ENCODE measurements at places on chromosomes 2 and 18. TPM values are rescaled to one million over a fixed set of nuclear protein-coding genes. Genes with fewer than 3 reads are reported as not detected.

DNA sequence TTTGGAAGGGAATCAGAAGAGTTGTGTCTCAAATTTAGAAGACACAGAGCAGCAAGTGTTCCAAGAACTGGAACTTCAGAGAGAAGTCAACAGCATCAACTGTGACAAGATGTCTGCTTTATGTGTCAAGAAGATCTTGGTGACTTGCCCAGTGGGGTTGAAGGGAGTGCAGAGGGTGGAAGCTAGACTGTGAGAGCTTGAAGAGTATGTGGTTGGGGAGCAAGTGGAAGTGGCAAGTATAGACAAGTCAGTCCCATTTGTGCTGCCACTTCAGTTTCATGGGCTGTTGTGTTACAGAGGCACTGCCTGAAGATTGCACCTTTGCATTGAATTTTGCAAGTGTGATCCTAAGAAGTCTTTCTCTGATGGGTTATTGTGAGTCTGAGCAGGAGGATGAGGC, 68.7 kb upstream of the MC2R start:
- DNase-seq: no peak

- no peak for DNase-seq
These were observed 23.5 kb upstream of the KLF11 start for GRCh38 chr2:10019602-10020400.

DNA sequence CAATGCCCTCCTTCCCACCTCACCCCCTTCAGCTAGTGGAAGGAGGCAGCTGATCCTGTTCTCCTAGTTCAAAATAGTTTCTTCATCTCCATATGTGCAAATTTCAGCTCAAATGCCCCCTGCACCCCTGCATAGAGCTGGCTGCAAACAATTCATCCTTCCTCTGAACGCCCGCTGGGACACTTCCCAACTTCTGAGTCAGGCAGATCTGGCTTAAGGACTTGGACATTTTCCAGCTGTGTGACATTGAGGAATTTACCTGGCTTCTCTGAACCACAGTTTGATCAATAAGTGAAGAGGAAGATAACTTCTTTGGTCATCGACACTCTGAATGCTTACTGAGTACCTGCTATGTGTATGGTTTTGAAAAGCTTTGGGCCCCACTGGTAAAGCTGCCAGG, 23.5 kb downstream of the PTGR3 start:
- no peak for DNase-seq

DNA sequence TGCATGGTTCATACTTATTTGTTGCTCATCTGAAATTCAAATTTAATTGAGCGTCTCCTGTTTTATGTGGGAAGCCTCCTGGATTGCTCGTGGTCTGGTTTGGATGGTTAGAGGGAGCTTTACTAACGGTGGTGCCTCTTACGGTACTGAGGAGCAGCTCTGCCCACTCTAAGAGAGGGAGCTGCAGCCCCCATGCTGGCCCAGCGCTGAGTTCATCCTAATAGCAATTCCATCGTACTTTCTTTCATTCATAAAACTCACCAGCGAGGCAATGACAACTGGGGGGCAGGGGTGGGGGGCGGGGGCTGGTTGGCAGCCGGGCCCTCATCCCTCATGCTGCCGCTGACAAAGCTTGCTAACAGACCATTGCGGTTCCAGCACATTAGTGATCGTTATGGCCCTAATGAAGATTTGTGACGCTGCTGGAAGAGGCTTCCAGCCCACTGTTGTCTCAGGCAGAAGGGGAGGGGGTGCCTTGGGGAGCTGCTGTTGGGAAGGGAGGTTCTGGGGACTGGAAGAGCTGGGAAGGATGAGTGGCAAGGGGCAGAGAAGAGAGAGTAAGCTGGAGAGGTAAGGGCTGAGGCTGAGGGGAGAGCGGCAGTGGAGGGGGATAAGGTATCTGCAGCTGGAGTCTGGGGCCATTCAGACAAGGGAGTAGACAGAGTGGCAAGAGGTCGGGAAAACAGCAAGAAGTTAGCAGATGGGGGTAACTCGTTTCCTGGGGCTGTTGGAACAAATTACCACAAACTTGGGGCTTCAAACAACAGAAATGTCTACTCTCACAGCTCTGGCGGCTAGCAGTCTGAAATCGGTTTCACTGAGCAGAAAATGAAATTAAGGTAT, 238.1 kb downstream of the LPIN1 start:
- DNase-seq: no peak

DNA sequence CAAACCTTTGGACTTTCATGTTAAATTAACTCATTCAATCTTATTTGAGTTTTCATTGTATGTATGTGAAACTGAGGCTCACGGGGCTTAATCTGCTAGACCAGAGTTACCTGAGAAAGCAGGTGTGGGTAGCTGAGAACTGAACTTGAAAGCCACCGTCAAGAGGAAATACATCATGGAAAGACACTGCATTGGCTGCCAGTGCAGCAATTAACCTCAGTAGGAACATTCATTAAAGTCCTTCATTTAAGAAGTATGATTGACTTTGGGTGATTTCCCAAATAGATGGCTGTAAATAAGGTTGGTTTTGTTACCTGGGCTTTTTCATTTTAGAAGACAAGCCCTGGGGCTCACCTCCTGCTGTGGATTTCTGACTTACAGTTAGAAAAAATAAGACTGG, 36.5 kb upstream of the MGAT5 start:
- no peak for DNase-seq

DNA sequence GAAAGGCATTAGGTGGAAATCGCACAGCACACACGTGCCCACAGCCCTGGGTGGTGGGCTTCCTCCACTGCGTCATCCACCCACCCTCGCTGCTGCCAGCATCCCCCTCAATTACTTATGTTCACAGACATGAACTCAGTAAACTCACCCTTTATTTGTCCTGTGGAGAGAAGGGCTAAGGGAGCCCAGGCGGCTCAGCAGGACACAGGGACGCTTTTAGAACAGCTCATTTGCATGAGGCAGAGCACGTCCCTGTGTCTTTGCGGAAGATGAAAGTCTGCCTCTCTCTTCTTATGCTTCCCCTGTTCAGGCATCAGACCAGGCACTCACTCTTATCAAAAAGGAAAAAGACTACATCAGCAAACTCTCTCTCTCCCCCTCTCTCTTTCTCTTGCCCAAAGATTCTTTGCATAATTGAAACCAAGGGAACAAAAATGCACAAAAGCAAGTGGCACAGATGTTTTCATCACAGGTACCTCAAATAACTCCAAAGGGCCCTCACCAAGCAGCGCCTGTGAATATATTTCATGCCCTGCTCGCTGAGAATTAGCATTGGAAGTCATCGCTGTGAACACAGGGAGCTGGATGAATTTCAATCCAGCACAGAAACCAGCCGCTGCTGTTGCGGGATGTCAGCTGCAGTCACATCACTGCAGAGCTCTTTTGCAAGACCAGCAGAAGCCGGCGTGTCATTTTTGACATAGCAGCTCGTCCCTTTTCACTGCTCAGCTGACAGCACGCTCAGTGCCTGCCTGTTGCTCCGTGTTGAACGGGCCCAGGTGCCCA, 376.3 kb upstream of the MYT1L start:
- DNase-seq: no peak

GRCh38 chr18:26869640-26870039, 4.1 kb upstream of the AQP4 start:
- no peak for DNase-seq

DNA sequence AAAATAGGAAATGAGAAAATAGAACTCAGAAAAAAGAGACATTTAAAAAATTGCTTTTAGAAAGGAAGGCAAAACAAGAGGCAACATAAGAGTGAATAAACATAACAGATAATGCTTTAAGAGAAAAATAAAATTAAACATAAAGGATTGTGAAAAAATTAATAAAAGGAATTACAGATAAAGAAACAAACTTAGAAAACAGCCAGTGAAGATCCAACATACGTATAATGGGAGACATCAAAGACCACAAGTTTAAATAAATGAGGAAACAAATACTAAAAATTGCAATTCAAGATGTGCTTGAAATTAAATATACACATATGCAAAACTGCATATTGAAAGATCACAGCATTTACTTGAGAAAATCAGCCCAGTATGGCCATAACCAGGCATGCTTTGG, 448.9 kb downstream of the NBAS start:
- DNase-seq: no peak

DNA sequence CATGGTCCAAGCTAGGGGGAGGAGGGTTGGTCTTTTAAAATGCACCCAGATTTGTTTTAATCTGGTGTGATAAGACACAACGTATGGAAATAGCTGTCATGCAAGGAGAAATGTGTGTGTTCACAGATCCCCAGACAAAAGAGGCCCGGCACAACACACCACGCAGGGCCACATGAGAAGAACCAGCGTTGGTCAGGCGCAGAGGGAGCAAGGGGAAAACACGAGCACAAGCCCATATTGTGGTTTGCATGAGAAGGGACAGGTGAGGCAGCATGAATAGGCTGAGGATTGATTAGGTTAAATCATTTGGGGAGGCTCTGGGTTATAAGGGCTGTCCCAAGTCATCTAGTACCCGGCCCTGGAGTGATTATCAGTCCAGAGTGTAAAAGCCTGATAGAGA, 272.5 kb upstream of the NCKAP5 start:
- DNase-seq: no peak

- DNase-seq: no peak
These were observed 32.3 kb downstream of the CXCR4 start for GRCh38 chr2:136085453-136086209.

FAM110C gene
- 15.4 TPM for polyA plus RNA-seq

ARHGAP25 gene
- 6.8 TPM for polyA plus RNA-seq

KATNAL2 gene
- polyA plus RNA-seq: 14.1 TPM

SPOPL gene
- 32.6 TPM for polyA plus RNA-seq

NCOA1 gene
- polyA plus RNA-seq: 51.7 TPM

All from left kidney (tissue), 8 donors.